ENCODE measurements at places on chromosomes 5 and 9.

DNA sequence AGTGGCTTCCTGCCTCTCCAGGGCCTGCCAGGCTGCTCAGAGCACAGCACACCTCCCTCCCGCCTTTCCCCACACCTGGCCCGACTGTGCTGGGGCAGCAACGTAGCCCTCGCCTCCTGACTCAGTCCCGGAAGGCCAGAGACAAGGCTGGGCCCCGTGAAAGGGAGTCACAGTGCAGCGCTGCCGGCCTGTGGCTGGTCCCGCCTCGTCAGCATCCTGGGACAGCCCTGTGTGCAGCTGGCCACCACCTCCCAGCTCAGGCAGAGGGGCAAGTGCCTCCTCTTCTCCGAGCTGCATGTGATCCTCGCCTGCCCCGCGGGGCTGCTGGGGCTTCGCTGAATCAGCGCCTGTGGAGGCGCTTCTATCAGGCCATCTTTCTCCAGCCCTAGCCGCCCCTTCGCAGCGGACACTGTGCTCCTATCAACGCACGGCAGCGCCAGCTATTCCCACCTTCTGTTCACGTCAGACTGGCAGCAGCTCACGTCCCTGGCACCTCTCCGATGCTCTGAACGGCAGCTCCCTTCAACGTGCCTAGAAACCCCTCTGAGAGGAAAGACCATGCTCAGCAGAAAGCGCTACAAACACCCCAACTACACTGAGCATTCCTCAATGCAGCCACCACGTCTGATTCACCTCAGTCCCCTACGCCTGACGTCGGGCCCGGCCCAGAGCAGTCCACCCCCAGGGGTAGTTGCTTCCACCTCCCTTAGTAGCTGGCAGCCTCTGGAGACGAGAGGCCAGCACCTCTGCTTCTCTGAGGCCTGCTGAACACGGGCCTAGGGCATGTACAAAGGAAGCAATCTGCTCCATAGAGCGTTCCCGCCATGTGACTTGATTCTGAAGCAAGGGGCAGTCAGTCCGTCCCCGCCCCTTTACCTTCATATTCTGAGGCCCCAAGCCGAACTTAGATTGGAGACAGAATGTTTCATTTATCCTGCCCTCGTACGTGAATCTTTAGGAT, 78.8 kb downstream of the GPR21 start:
- no peak for DNase-seq

GRCh38 chr5:140632366-140633020, 482 bp downstream of the CD14 start:
- DNase-seq = peak; percentile 84

- no peak for DNase-seq
Measured at GRCh38 chr5:131218392-131218791, 45.5 kb upstream of the CDC42SE2 start.

DNA sequence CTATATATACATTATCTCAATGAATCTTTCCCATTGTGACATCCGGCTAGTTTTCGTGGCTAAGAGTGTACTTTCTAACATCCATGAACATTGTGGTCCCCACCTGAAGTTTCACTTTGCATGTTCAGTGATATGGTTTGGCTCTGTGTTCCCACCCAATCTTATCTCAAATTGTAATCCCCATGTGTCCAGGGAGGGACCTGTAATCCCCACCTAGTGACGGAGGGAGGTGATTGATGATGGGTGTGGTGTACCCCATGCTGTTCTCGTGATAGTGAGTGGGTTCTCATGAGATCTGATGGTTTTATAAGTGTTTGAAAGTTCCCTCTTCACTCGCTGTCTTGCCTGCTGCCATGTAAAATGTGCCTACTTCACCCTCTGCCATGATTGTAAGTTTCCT, 28.1 kb downstream of the MRPL22 start:
- no peak for DNase-seq

DNA sequence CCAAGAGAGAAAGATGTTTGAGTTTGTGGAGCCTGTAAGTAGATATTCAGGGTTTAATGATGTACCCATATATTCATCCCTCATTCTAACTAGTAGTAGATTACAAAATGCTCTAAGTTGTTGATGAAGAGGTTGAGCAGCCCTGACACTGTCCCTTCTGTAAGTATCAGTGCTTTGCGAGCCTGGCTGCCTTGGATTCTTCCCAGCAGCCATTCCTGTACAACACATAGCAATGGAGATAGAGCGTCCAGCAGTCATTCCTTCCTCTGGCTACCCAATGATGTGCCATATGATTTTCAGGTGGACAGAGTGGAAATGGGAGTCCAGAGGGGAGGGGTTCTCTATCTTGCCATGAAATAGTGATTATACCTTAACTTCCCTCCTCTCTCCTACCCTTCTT, 124.1 kb downstream of the ARHGAP26 start:
- no peak for DNase-seq
